ENCODE measurements at places on chromosomes 1 and 21.

DNA sequence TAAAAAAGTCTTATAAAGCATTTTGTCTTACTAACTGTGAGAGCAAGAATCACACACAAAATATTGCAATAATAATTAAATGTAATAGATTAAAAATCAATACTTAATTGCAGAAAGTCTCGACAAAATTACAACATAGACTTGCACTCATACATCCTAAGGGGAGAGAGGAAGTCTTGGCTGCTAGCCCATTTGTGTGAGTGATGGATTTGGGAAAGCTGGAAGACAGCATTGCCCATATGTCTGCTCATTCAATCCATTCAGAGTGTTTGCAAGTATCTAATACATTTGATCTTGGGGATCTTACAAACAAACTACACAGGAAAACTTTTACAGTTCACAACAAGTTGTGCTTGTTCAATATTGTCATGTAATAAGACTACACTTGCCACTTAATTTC lies 140.5 kb downstream of the COL11A1 start:
- no peak for DNase-seq

DNA sequence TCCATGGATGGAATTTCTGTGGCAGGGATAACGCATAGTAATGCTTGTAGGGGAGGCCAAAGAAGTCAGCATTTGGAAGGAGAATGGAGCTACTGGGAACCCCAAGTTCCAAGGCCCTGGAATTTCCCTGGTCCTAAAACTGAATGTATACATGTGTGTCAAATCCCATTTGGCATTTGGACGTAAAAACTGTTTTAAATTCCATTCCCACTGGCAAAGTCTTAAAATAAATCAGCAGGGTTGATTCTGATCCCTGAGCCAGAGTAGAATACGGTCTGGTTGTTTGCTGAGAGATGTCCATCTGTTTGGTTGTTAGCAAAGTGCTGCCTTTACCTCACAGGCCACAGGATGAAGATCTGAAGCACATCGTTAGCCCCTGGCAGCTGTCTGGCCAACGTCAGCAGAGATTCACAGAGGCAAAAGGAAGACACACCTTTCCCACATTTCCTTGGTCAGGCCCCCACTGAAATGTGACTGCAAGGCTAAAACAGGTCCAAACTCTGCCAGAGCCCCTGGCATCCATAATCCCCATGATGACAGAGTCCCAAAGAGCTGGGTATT lies 62.2 kb downstream of the GORAB start:
- DNase-seq: no peak

DNA sequence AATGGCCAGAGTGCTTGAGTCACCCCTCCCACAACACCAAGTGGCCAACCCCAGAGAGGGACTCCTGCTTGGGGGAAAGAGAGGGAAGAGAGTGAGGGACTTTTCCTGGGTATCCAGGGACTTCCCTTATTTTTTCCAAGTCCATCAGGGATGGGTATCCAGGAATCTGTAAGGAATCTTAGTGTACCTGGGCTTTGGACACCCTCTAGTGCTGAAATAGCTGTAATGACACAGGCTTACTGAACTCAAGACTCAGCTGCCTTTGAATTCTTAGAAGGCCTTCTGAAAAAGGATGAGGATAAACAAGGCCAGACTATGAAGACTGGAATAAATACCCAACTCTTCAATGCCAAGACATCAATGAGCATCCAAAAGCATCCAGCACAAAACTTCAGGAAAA lies 12.0 kb downstream of the TSHB start:
- no peak for DNase-seq

DNA sequence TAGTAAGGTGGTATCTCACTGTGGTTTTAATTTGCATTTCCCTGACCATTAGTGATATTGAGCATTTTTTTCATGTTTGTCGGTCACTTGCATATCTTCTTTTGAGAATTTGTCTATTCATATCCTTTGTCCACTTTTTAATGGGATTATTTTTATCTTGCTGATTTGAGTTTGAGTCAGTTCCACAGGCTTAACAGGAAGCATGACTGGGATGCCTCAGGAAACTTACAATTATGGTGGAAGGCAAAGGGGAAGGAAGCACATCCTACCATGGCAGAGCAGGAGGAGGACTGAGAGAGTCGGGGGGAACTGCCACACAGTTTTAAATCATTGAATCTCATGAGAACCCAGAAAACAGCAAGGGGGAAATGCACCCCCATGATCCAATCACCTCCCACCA lies 51.1 kb downstream of the ODF2L start:
- DNase-seq: no peak

DNA sequence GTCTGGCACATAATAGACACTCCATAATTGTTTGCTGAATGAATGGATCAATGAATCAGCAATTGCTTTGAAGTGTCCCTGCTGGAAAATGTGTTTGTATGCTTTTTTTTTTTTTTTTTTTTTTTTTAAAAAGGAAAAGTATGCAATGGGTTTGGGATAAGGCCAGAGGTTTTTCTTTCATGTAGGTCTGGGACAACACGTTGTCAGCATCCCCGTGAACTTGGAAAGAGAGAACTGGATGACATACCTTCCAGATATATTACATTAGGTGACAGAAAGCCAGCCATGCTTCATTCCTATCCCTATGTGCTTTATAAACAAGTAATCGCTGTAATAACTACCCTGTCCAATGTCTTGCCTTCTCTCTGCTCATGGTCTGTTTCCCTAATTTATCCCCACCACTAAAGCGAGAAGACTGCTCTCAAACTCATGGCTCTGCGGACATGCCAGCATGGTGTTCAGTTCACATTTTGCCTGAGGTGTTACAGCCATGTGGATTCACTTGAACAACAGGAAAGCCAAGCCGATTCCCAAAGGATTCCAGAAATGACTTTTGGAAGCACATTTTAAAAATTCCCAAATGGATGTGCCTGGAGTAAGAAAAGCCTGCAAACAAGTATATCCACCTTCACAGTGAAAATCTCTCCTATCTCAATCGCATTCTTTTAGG lies 34.8 kb upstream of the GREM2 start:
- no peak for DNase-seq

DNA sequence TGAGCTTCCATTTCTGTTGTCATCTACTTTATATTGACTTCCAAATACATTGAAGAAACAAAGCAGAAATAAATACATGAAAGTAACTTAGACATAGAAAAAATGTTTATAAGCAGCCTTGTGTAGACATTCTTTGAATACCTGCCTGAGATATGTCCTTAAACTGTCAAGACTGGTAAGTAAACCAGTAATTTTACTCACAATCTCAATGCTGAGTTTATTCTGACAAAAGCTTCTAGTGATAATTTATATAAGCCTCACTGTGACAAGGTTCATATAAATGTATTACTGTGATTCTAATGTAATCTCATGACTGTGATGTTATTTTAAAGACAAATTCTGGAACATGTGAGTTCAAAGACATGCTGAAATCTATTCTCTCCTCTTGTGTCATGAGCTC lies 516.7 kb upstream of the B3GALT2 start:
- no peak for DNase-seq

GRCh38 chr1:220776720-220777326 lies 9.9 kb upstream of the MTARC1 start:
- DNase-seq: peak; percentile 91
